ENCODE measurements at places on chromosomes 4 and X.

DNA sequence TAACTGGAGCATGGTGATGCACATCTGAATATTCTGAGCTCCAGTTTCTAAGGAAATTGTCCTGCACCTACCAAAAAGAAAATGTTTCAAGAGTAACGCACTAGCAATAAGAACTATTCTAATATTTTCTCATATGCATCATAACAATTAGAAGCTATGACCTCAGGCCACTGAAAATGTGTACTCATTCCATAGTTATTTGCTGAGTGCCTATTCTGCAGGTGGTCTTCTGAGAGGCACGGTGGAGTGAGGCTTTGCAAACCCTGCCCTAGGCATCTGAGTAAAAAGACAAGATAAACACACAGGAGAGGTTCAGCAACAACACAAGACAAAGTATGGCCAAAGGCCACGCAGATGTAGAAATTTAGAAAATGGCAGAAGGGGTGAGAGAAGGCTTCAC, 23.7 kb downstream of the SLC10A6 start:
- DNase-seq, result peak; percentile 44

DNA sequence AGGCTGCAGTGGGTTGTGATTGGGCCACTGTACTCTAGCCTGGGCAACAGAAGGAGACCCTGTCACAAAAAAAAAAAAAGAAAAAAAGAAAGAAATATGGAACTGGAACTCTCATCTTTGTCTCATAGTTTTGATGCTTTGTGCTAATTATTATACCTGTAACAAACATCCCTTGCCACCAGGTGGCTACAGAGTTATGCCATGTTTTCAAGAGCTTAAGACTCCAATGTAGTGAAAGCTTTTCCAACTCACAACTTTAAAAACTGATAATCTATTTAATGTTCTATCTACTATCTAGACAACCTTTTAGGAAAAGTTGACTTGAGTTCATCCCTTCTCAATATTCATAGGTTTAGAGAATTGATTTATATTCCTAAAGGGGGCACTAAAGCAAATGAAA, 42.4 kb downstream of the HTR2C start:
- DNase-seq, result peak; percentile 3

DNA sequence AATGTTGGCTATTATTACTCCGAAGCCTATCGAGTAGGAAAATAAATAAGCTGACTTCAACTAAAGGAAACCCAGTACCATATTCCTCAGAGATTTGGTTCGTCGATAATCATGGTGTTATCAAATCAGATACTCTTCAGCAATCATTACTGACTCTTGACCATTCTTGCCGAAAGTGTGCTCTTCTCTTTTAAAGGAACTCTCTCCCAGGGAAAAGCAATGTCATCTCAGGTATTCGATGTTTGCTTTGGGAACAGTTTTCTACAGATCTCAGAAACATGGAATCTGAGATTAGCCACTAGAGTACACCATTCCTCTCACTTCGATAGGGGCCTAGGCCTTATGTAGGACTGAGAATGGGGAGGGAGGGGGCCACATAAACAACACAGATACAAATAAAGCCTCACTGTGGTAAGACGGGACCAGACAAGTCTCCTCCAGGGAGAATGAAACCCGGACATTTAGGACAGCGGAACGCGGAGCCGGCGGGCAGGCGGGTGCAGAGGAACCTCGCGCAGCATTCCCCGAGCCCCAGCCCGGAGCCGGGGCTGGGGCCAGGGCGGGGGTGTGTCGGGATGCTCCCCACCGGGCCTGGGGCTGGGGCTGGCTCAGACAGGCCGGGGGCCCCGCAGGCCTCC, 581 bp downstream of the DNAJB14 start:
- DNase-seq, result peak; percentile 21

DNA sequence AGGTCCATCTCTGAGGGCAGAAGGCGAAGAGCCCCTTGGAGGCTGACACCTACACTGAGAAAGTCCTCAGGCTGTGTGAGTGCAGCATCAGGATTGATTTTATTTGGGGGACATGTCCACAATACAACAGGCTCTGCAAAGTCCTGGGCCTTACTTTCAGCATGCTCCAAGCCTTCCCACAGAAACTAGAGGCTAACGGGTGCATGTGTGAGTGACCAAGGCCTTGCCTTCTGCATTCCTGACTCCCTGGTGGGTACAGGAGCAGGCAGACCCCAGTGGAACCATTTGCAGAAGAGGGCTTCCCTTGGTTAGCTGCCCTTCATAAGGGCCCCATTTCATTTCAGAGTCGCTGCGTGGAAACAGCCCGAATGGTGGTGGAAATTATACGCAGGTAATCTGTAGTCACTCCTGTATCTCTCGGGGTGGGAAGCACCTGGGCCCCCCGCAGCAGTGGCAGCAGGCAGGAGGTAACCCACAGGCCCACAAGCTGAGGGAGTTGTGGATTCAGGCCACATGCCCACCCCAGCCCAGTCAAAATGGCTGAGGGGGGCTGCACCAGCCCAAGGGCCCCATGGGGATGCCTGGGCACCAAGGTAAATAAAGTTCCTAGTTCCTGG, 37.7 kb downstream of the NSG1 start:
- DNase-seq, result no peak

GRCh38 chr4:109691411-109691920, 11.8 kb downstream of the CASP6 start:
- peak; percentile 5 for DNase-seq

Data from IMR-90 (cell line).